ENCODE measurements at places on chromosomes 2 and 18. TPM values are rescaled to one million over a fixed set of nuclear protein-coding genes. Genes with fewer than 3 reads are reported as not detected.

DNA sequence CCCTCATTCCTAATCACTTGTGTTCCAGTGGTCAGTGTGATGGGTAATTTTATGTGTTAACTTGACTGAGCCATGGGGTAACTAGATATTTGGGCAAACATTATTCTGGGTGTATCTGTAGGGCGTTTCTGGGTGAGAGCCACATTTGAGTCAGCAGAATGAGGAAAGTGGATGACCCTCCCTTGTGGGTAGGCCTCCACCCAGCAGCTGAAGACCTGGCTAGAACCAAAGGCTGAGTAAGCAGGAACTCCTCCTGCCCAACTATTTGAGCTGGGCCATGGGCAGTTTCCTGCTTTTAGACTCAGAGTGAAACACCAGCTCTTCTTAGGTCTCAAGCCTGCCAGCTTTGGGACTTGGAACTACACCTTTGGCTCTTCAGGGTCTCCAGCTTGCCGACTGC lies 141.8 kb downstream of the ACKR3 start:
- no peaks in the 10 kb centered on the region for H3K4me1 ChIP-seq
- no peak overlapping the region for H3K4me3 ChIP-seq
- no peaks in the 10 kb centered on the region for H3K27me3 ChIP-seq
- H3K27ac ChIP-seq: no peak overlapping the region

GRCh38 chr2:109365131-109365530 lies 236.1 kb downstream of the SH3RF3 start:
- no peaks in the 10 kb centered on the region for H3K4me1 ChIP-seq
- no peaks in the 10 kb centered on the region for H3K36me3 ChIP-seq
- H3K27ac ChIP-seq: no peak overlapping the region
- H3K27me3 ChIP-seq: no peaks in the 10 kb centered on the region
- peak; percentile 19 for DNase-seq

- H3K27me3 ChIP-seq: no peaks in the 10 kb centered on the region
- peaks cover 10% of the 10 kb centered on the region for H3K36me3 ChIP-seq
- H3K27ac ChIP-seq: no peak overlapping the region
These were observed 43.6 kb upstream of the MAP2 start for GRCh38 chr2:209380293-209380692.

DNA sequence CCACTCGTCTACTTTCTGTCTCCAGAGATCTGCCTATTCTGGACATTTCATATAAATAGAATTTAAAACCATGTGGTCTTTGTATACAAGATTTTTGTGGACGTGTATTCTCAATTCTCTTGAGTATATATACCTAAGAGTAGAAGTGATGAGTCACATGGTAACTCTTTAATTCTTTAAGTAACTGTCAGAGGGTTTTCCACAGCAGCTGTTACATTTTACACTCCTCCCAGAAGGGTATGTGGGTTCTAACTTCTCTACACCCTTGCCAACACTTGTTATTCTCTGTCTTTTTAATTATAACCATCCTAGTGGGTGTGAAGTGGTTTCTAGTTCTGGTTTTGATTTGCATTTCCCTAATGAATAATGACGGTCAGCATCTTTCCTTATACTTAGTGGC lies 70.9 kb downstream of the MAP3K20 start:
- H3K4me1 ChIP-seq: no peaks in the 10 kb centered on the region
- H3K36me3 ChIP-seq: peaks cover 8% of the 10 kb centered on the region
- H3K27me3 ChIP-seq: no peaks in the 10 kb centered on the region
- DNase-seq: no peak
- H3K4me3 ChIP-seq: no peak overlapping the region

- no peak for DNase-seq
- no peak overlapping the region for H3K27ac ChIP-seq
- no peak overlapping the region for H3K4me3 ChIP-seq
- H3K4me1 ChIP-seq: peaks cover 2% of the 10 kb centered on the region
- peaks cover 8% of the 10 kb centered on the region for H3K36me3 ChIP-seq
These were observed 3.4 kb upstream of the NARS1 start for GRCh38 chr18:57624988-57625387.

GRCh38 chr18:74337912-74338309 lies 22.3 kb downstream of the C18orf63 start:
- no peaks in the 10 kb centered on the region for H3K4me1 ChIP-seq
- no peaks in the 10 kb centered on the region for H3K27me3 ChIP-seq
- H3K4me3 ChIP-seq: no peak overlapping the region
- no peak overlapping the region for H3K27ac ChIP-seq

The CNRIP1 gene
- 0.70 TPM for total RNA-seq

The M1AP gene
- total RNA-seq: 7.6 TPM

Data from H9 (cell line).